Stimulated activated CD8-positive, alpha-beta memory T cell treated with anti-CD3 and anti-CD28 coated beads, Interleukin-15, amount 100 ng/mL, for 24 hours (primary cell): ENCODE measurements at places on chromosomes 12 and 14.

DNA sequence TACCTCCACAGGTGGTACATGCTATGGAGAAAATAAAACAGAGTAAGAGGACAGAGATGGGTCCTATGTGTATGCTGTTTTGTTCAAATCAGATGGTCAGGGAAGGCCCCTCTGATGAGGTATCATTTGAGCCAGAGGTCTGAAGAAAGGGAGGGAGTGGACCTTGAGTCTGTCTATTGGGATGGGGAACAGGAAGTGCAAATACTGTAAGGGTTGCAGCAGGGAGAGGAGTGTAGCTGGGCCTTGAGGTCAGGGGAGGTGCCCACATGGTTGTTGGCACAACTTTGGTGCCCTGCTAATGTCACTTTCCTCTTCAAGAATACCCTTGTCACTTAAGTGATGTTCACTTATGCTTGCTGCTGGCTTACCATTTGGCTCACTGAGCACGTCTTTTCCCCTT lies 83.3 kb downstream of the PRKCH start:
- no peak for DNase-seq

DNA sequence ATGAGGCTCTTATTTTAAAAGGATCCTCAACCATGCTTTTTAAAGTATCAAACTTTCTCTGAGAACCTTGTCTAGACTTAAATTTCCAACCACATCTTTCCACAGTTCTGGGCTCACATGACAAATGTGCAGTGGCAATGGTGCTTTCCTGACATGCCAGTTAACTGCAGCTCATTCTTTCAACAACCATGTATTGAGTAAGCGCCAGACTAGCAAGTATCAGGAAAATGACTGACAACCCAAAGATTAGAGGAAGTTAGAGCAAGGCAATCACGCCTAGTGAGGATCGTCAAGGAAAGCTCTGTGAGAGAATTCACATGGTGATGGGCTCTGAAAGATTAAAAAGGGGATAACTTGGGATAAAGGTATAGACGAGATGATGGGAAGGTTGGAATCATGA lies 35.8 kb downstream of the FLVCR2 start:
- DNase-seq: no peak

DNA sequence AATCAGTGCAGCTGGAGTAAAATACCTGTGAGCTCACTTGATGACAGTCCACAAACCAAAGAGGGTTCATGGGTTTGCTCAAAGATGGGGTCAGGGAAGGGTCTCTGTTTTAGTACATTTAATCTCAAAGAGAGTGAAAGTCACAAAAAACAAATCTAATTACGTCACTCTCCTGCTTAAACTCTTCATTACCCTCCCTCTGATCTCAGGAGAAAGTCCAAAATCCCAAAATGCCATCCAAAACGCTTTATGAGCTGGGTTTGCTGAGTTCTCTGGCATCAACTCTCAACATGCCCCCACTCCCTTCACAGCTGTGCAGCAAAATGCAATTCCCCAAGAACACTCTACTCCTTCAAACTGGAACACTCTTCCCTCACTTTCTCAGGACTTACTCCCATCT lies 40.4 kb upstream of the LGR5 start:
- DNase-seq: no peak

- no peak for DNase-seq
These were observed 214.2 kb downstream of the PPM1H start for GRCh38 chr12:62720661-62721330.

GRCh38 chr14:22410497-22410896 lies 178.5 kb downstream of the DAD1 start:
- DNase-seq: no peak

DNA sequence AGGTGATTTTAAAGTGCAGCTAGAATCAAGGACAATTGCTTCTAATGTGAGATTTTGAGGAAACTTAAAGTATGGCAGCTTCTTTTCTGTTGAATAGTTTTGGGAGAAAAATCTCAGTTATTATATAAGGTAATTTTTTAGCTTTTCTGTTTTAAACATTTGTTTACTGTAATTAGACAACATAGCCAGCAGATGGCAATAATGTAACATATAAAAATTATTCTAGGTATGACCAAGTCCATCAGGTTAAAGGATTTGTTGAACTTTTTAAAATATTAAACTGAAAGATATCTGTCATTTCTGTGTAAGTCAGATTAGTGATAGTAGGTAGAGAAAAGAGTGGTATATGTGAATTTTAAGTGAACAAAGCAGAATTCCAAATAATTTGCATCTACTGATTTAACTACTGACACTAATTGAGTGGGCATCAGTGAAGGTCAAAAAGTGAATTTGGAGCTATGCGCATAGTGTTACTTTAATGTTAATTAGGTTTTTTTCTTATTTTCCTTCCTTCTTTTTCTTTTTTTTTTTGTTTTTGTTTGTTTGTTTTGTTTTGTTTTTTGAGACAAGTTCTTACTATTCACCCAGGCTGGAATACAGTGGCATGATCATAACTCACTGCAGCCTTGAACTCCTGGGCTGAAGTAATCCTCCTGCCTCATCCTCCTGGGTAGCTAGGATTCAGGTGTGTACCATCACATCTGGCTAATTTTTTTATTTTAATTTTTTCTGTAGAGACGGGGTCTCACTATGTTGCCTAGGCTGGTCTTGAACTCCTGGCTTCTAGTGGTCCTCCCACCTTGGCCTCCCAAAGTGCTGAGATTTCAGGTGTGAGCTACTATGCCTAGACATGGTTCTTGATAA lies 18.6 kb downstream of the PRORP start:
- no peak for DNase-seq

DNA sequence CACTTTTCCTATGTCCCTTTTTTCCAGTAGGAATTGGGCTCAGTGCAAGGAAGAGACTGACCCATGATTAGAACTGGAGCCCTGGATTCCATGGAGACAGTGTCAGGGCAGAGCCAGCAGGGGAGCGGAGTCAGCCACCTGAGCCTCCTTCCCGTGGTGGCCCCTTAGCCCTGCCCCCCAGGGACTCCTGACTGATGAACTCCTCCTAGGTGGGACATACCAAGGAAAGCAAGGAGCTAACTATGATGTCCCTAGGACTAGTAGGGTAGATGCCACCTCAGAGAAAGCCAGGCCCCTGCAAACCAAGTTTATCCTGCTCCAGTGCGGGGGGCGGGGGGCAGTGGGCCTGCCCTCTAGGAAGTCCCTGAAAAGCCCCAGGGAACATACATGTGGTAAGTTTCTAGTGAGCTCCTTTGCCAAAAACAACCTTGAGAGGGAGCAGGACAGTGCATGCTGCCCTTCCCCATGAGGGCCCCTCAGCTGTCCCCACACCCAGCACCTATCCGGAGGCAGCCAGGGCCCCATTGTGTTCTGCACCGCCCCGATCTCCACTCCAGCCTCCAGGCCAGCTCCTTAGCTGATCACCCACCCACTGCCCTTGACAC lies 6.2 kb upstream of the COL2A1 start:
- no peak for DNase-seq

GRCh38 chr14:97920201-97920600 lies 1123.0 kb downstream of the VRK1 start:
- no peak for DNase-seq

DNA sequence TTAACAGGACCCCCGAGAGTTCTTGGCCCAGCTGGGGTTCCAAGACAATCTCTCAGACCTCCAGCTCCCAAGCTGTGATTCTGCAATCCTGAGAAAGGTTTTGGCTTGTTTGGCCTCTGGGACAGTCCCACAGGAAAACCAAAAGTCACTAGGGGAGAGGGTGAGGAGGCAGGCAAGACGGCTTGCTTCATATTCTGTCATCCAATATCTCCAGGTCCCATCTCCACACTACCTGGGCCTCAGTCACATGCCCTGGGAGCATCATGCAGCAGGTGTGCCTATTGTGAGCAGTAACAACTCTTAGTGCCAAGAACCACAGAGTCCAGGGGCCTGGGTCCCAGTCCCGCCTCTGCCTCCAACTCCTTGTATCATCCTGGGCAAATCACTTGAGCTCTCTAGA lies 1.7 kb downstream of the KRT79 start:
- no peak for DNase-seq

DNA sequence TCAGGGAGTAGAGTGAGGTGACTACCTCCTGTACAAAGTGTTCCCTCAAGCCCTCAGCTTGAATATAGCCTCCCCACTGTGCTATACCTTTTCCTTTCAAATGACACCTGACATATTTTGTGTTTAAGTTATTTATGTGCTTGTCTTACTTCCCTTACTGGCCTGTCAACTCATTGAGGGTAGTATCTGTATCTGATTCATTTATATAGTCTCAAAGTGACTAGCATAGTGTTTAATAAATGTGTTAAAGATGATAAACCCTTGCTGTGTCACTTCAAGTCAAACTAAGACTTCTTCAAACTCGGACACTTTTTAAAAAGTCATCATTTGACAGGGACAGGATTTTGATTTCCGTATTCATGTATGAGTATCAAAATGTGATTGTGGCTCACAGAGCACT lies 52.1 kb downstream of the APAF1 start:
- no peak for DNase-seq

DNA sequence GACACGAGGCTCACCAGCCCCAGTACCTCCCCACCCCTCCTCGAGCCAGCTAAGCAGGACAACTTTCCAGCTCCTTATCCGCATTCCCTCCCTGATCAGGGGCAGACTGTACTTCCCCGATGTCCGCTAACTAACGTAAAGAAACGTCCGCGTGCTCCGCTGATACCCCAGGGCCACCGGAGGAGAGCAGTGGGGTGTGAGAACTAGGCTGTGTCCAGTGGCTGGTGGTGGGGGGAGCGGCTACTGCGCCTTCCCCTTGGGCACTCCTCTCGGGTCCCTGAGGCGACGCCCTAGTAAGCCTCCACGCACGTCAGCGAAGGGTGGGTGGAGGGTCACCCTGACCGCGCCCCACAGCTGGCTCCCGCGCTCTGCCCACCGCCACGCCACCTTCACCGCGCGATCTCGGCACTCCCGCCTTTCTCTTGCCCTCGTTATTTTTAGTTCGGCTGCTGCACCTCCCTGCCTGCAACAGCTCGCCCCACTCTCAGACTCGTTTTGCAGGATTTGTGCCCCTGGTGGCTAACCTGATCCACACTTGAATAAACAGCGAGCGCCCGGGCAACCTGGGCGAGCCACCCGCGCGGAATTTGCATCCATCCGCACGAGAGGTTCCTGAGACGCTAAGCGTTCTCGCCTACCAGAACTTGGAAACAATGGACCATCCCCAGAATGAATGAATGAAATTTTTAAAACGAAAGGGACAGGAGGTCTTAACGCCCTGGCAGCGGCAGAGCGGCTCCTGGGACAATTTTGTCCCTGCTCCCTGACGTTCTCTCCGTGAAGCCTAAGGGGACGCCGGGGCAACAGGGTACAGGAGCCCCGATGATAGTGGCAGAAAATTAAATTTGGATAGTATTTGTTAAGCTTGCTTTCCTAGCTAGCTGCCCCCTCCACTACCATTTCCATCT lies 6.9 kb upstream of the BMP4 start:
- DNase-seq: no peak

- no peak for DNase-seq
These were observed 27.2 kb downstream of the KLC1 start for GRCh38 chr14:103656031-103656755.

DNA sequence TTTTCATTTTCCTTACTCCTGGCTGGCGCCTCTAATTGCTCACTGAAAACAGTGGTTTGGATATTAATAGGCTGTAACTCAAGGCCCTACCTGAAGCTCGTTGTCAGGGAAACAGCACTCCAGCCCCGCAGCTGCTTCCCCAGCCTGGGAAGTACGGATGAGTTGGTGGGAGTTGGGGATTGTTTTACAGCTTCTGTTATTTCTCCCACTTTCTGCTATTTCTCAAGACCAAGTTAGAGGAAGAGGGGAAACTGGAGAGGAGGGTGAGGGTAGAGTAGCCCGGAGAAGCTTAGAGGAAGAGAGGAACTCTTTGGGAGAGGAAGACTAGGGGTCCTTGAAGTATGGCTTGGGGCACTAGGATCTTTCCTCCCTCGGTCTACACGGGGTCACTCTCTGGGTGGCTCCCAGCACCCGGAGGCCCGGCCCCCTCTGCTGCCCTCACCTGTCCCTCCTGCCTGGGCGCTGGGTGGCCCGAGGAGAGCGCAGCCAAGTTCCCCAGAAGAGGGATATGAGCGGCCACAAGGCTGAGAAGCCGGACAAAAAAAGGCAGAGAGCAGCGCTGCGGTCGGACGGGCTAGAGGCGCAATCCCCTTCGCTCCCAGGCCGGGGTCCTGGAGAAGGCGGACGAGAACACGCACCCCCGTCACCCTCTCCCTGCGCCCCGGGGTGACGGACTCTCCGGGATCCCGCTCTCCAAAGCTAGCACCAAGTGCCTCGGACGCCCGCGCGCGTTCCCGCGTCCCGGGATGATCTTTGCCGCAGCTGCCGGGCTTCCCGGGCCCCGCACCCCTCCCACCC lies 671 bp downstream of the SPTB start:
- DNase-seq: no peak

DNA sequence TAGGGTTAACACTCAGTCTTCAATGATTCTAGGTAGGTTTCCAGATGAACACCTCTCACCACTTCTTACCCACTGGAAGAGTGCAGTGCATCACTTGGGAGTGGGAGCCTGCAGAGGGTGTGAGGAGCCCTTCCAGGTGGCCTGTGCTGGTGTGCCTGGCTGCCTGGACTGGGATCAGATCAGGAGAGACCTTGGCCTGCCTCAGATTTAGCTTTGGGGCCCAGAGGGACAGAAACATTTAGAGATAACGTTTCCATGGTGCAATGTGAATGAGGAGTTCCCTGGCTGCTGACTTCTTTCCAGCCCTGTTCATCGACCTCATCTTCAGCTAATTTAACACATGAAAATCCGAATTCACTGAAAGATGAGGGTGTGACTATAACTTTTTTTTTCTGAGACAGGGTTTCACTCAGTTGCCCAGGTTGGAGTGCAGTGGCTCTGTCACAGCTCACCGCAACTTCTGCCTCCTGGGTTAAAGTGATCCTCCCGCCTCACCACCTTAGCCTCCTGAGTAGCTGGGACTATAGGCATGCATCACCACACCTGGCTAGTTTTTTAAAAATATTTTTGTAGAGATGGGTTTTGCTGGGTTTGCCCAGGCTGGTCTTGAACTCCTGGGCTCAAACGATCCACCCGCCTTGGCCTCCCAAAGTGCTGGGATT lies 53.6 kb downstream of the SUSD6 start:
- no peak for DNase-seq

DNA sequence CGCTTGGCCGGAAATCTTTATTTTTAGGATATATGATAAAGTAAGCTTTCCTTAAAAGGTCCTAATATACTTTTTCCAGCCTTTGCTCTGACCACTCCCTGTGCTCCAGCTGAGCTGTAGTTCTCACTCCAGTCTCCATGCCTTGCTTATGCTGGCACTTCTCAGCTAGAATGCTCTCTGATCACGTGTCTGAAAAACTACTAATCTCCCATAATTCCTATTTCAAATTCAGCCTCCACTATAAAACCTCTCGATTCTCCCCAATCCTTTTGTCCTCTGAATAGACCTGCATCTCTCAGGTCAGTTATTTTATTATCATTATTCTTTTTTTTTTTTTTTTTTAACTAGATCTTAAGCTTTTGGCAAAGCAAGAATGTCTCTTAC lies 3.7 kb downstream of the BIN2 start:
- no peak for DNase-seq

DNA sequence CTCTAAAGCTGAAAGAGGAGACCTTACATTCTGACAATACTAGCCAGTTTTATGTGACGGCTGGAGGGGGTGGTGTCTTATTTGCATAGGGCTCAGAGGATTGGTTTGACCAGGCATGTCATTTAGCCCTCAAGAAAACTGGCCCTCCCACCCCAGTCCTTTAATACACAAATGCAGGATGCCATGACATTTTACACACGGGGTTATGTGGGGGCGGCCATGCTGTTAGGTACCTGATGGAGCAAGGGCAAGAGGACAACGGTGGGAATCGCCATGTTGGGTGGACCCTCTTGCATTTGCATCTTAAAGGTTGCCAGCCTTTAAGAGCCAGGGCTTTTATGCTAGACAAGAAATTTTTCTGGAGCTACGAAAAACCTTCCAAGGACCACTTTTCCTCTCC lies 23.3 kb downstream of the MDM2 start:
- no peak for DNase-seq

- DNase-seq: no peak
These were observed 110.2 kb downstream of the PLEKHA5 start for GRCh38 chr12:19239616-19240234.
